ENCODE measurements at places on chromosomes 1 and 21.

DNA sequence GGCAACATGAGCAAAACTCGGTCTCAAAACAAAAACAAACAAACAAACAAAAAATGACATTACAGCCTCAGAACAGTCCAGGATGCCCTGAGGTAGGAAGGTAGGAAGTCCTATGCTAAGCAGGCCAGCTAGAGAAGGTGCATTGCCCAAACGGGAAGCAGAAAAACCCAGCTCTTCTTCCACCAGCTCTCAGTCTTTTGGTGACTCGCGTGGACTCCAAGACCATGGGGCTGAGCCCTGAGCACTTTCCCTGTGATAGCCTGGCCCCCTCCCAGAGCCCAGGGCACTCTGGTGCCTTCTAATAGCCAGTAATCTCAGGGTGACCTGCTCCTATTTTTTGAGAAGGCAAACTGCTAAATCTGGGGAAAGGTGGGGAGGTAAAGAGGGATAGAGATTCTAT, 16.1 kb downstream of the PHLDA3 start:
- no peak for DNase-seq

DNA sequence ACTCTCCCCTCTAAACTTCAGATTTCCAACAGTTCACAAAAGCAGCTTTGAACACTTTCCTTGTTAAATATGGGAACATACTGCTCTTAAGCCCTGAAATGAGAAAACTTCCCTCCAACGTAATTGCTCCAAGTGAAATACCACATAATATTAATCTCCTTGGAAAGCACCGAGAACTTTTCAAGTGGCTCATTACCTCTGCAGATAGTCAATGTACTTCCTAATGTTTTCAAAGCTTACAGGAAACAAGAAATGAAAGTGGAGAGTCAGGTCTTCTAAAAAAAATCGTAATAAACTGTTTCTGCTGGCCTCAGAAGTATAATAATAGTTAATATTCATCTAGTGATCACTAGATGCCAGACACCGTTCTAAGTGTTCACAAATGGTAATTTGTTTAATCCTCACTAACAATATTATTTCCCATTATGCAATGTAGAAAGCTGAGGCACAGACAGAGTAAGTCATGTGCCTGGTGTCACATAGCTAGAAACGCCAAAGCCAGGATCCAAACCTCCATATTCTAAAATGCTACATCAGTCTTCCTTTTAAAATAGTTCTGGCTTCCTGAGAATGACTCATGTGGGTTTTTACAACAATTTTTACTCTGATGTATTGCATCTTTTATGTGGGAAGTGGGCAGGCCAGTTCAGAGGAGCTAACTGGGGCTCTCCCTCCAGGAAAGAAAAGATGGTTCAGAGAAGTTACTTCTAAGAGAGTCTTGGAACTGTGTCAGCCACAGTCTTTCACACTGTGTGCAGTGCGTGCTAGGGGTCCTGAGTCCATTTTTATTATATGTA, 177.2 kb downstream of the PLPPR4 start:
- DNase-seq: peak; percentile 61

GRCh38 chr1:6574818-6575217, 5.0 kb upstream of the ZBTB48 start:
- DNase-seq: no peak

GRCh38 chr1:12604114-12604874, 13.7 kb downstream of the DHRS3 start:
- DNase-seq: peak; percentile 97

DNA sequence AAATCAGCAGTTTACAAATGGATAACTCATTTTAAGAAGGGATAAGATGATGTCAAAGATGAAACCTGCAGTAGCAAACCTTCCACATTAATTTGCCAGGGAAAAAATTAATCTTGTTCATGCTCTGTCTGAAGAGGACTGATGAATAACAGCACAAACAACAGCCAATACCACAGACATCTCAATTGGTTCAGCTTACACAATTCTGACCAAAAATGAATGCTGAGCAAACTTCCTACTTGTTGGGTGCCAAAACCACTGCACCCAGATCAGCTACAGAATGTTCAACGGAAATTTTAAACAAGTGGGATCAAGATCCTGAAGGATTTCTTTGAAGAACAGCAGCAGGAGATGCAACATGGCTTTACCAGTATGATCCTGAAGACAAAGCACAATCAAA, 98.3 kb downstream of the COQ8A start:
- peak; percentile 20 for DNase-seq

- no peak for DNase-seq
Observed at GRCh38 chr1:179079113-179079761, 2.6 kb upstream of the TOR3A start.

GRCh38 chr1:84272401-84272800, 29.1 kb upstream of the SAMD13 start:
- DNase-seq: no peak

DNA sequence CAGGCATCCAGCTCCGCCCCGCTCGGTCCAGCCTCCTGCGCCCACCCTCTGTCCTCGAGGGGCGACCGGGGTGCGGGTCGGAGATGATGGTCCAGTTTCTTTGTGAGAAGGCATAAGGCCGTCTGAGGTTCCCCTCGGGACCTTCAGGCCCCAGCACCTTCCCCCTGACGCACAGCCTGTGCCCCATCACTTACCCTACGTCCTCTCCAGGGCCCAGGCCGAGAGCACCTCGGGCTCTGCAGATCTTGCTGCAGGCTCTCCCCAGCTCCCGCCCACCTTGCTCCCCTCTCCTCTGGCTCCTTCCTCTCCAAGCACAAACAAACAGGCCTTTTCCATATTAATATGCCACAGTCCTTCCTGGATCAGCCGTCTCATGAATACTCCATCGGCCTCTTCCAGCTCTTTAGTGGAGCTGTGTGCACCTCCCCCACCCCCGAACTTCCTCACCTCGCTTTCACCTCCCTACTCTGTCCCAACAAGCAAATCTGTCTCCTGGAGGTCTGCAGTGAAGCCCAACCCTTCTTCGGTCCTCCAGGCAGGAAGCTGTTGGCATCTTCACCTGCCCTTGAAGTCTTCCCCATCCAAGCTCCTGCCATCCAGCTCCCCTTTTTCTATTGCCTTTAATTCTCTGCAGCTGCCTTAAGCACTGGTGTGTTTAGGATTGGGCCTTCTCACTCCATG, 448 bp upstream of the COL9A2 start:
- no peak for DNase-seq

DNA sequence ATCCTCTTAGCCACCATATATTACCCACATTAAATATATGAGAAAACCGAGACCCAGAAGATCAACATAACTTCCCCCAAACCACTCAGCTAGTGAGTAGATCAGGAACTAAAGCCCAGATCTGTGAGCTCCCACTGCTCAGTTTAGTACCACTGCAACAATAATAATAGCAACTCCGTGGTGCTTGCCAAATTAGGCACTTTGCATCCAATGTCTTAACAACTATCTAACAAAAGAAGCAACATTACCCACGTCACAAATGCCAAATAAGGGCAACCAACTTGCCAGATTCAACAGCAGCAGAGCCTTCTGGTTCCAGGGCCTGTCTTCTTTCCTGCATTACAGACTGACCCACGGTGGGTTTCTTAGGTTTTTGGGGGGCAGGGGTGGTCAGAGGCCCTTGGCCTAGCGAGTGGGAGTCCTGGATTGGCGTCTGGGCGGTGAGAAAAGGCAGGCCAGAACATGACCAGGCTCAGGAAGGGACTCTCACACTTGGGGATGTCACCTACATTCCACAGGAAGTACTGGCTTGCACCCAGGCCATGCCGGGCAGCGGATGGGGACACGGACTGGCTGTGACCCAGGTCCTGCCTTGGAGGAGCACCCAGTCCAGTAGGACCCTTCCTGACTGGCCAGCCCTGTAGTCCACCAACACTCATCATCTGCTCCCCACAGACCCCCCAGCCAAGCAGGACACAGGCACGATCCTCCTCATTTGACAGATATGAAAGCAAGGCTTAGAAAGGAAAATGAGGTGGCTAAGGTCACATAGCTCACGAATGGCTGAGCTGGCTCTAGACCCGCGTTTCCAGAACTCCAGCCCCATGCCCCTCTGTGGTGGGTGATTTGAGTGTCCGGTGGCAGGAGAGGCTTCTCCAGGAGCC, 4.6 kb downstream of the HCRTR1 start:
- no peak for DNase-seq

DNA sequence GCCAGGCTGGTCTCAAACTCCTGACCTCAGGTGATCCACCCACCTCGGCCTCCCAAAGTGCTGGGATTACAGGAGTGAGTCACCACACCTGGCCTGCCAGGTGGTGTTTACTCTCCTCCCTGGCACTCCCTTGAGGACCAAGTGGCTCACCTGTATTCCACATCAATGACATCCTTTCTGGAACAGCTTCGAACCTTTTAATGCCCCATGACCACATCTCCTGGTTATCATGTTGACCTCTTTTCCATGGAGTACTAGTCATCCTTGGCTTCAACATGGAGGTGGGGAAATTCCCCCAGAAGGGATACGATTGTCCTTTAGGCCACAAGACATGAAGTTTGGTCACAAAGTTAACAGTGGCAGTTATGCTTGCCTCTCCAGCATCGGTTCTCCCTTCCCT, 66.9 kb downstream of the CDC7 start:
- DNase-seq: no peak

- no peak for DNase-seq
Observed at GRCh38 chr1:45198185-45198584, 8.2 kb downstream of the ZSWIM5 start.

- no peak for DNase-seq
Observed at GRCh38 chr1:149916193-149916897, 1.3 kb downstream of the SV2A start.

Measured in AG09309 (cell line).